Daoy (cell line): ENCODE measurements at places on chromosomes 7 and 10. TPM values are rescaled to one million over a fixed set of nuclear protein-coding genes. Genes with fewer than 3 reads are reported as not detected.

Gene OIT3
- total RNA-seq = not detected in 2 replicates

Gene FAM25C
- total RNA-seq = not detected in 2 replicates

Gene PDK4
- total RNA-seq = 0.63 and 0.71 TPM in 2 replicates

Gene CARD11
- total RNA-seq = 4.5 and 4.7 TPM in 2 replicates

Gene DLX5
- total RNA-seq = 0.34 and 1.3 TPM in 2 replicates

Gene SPDYE3
- not detected in 2 replicates for total RNA-seq

Gene TRIL
- total RNA-seq = 0.11 and 0.15 TPM in 2 replicates

Gene AMPH
- 14.0 and 27.8 TPM in 2 replicates for total RNA-seq

Gene TMEM176B
- total RNA-seq = 3.3 TPM in 1 of 2 replicates, not detected in the other

Gene INSYN2A
- 0.24 TPM in 1 of 2 replicates, not detected in the other for total RNA-seq

Gene MACC1
- total RNA-seq = 15.4 and 29.6 TPM in 2 replicates

Gene OR13A1
- total RNA-seq = not detected in 2 replicates

Gene TMEM176A
- 0.33 and 2.6 TPM in 2 replicates for total RNA-seq

Gene TAC1
- total RNA-seq = 0.86 TPM in 1 of 2 replicates, not detected in the other

Gene CRHR2
- not detected in 2 replicates for total RNA-seq

Gene PTPRN2
- 5.5 and 8.3 TPM in 2 replicates for total RNA-seq

Gene WIPF3
- not detected in 2 replicates for total RNA-seq

Gene EIF5AL1
- 0.54 and 0.57 TPM in 2 replicates for total RNA-seq

Gene SPDYE16
- under 0.01 TPM in 1 of 2 replicates, not detected in the other for total RNA-seq

Gene SH2D4B
- 0.06 TPM in 1 of 2 replicates, not detected in the other for total RNA-seq

Gene FGF8
- not detected in 2 replicates for total RNA-seq

Gene TEX47
- not detected in 2 replicates for total RNA-seq

Gene ZNF804B
- total RNA-seq = not detected in 2 replicates

Gene ZNF107
- total RNA-seq = 6.4 and 9.6 TPM in 2 replicates

Gene ATRNL1
- 5.1 and 7.1 TPM in 2 replicates for total RNA-seq

Gene PTF1A
- not detected in 2 replicates for total RNA-seq

Gene ABCC2
- total RNA-seq = 0.80 and 1.9 TPM in 2 replicates

Gene TRIM74
- total RNA-seq = 0.21 TPM in 1 of 2 replicates, not detected in the other

Gene MUC3A
- not detected in 2 replicates for total RNA-seq

Gene ZCWPW1
- total RNA-seq = 1.5 and 5.2 TPM in 2 replicates

Gene CUZD1
- total RNA-seq = 0.77 and 1.4 TPM in 2 replicates

Gene ARHGEF5
- total RNA-seq = 1.5 and 2.0 TPM in 2 replicates

Gene DPCD
- total RNA-seq = 76.1 and 85.7 TPM in 2 replicates

Gene KIAA1549
- total RNA-seq = 1.8 and 2.0 TPM in 2 replicates

Gene GCK
- total RNA-seq = 0.46 TPM in 1 of 2 replicates, not detected in the other

Gene ATP6V0A4
- 0.63 TPM in 1 of 2 replicates, not detected in the other for total RNA-seq

Gene VAX1
- total RNA-seq = 1.0 and 2.3 TPM in 2 replicates

Gene BTBD16
- not detected in 2 replicates for total RNA-seq

Gene BUB3
- total RNA-seq = 381 and 482 TPM in 2 replicates

Gene RNF32
- total RNA-seq = 1.6 and 3.2 TPM in 2 replicates

Gene TMEM236
- 0.06 TPM in 1 of 2 replicates, not detected in the other for total RNA-seq

Gene ANKRD30A
- total RNA-seq = not detected in 2 replicates

Gene AKR1C3
- total RNA-seq = 2.1 and 4.3 TPM in 2 replicates

Gene IGFBP1
- 0.57 and 2.6 TPM in 2 replicates for total RNA-seq

Gene MSS51
- total RNA-seq = 0.15 and 0.57 TPM in 2 replicates

Gene ASZ1
- total RNA-seq = not detected in 2 replicates

Gene DPYSL4
- total RNA-seq = 6.7 and 7.1 TPM in 2 replicates

Gene PLXNA4
- 0.69 and 5.5 TPM in 2 replicates for total RNA-seq

Gene NRP1
- 42.9 and 61.5 TPM in 2 replicates for total RNA-seq

Gene ELN
- total RNA-seq = 0.06 and 0.23 TPM in 2 replicates

Gene TAS2R41
- total RNA-seq = not detected in 2 replicates

Gene GRID1
- total RNA-seq = not detected in 2 replicates

Gene CTAGE8
- total RNA-seq = 0.09 and 0.23 TPM in 2 replicates

Gene ACSM6
- not detected in 2 replicates for total RNA-seq

Gene NET1
- total RNA-seq = 84.6 and 88.9 TPM in 2 replicates

Gene BCCIP
- total RNA-seq = 116 and 123 TPM in 2 replicates

Gene LRRN3
- 20.0 and 26.1 TPM in 2 replicates for total RNA-seq

Gene TET1
- 0.21 and 0.57 TPM in 2 replicates for total RNA-seq

Gene ADAM8
- 2.9 and 6.2 TPM in 2 replicates for total RNA-seq

Gene POMZP3
- total RNA-seq = 2.9 and 4.4 TPM in 2 replicates
